Stomach (tissue), 19 donors: ENCODE measurements at places on chromosomes 6 and 20. TPM values are rescaled to one million over a fixed set of nuclear protein-coding genes. Genes with fewer than 3 reads are reported as not detected.
A peak's percentile ranks its signal among the peaks of the same experiment; 100 is the strongest.

DNA sequence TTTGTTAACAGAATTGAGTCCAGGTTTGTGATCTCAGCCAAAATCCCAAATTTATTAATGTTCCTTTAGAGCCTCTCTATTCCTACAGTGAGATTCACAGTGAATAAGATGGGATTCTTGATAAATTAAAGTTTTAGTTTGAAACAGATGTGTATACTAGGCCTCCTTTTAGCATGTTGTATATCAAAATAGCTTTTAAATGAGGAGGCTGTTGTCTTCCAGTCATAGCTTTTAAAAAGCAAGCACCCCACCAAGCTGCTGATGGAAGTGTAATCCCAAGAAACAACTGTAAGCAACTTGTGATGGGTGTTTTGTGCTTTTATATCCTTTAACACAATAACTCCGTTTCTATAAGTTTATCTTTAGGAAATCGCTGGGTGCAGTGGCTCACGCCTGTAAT, 7.0 kb downstream of the GTF2H5 start:
- peaks cover 28% of the 10 kb centered on the region for H3K4me1 ChIP-seq
- H3K27me3 ChIP-seq: no peaks in the 10 kb centered on the region
- H3K27ac ChIP-seq: no peak overlapping the region

GRCh38 chr20:33653218-33653899, 8.8 kb upstream of the C20orf144 start:
- peak; percentile 91 for DNase-seq
- peaks cover 24% of the 10 kb centered on the region for H3K36me3 ChIP-seq
- no peak overlapping the region for H3K4me3 ChIP-seq

DNA sequence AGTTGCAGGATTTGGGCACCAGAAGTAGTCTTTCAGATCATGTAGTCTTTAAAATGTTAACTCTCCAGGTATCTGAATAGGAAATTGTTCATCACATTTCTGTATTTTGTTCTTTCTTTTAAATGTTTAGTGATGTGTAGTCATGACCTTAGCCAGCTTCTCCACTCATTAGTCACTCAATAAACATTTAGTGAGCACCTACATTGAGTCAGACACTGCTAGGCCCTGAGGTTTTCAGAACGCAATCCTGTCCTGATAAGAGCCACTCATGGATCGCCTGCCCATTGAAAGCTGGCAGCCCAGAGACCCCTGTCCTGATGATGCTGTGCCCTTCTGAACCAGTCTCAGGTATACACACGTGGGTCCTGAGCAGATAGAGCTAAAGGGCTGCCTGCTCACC, 163.4 kb upstream of the HEY2 start:
- H3K4me1 ChIP-seq: no peaks in the 10 kb centered on the region
- DNase-seq: no peak
- H3K27ac ChIP-seq: no peak overlapping the region
- H3K27me3 ChIP-seq: no peaks in the 10 kb centered on the region
- no peaks in the 10 kb centered on the region for H3K36me3 ChIP-seq

DNA sequence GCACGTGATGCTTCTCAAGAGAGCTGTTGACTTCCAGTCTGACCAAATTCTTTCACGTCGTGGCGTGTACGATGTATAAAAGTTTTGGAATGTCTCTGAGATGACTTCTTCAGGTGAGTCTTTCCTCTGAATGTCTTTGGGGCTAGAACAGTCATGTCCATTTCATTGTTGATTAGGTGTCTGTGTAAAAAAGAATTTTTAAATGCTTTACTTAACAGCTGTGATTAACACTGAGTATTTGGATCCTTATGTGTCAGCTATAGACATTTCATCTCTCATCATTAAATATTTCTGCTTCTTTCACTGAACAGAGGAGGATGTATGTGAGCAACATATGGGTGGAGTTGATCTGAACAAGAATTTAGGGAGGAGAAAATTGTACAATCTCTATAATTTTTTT, 29.3 kb upstream of the KIF13A start:
- no peaks in the 10 kb centered on the region for H3K27me3 ChIP-seq
- no peaks in the 10 kb centered on the region for H3K36me3 ChIP-seq
- H3K27ac ChIP-seq: no peak overlapping the region
- H3K4me3 ChIP-seq: no peak overlapping the region
- no peaks in the 10 kb centered on the region for H3K4me1 ChIP-seq

GRCh38 chr6:1745814-1746213, 136.1 kb downstream of the FOXC1 start:
- no peak overlapping the region for H3K4me3 ChIP-seq
- no peaks in the 10 kb centered on the region for H3K4me1 ChIP-seq
- H3K36me3 ChIP-seq: peaks cover 4% of the 10 kb centered on the region
- no peaks in the 10 kb centered on the region for H3K27me3 ChIP-seq

GRCh38 chr6:139549561-139550070, 175.2 kb upstream of the CITED2 start:
- no peak overlapping the region for H3K4me3 ChIP-seq
- H3K27me3 ChIP-seq: no peaks in the 10 kb centered on the region
- DNase-seq: no peak

CSNK2A1 gene
- total RNA-seq: 164 TPM

B3GAT2 gene
- total RNA-seq: 1.1 TPM
